Stimulated activated naive CD4-positive, alpha-beta T cell treated with Interleukin-2 at 50 U/mL for 16 hours (primary cell): ENCODE measurements at places on chromosomes 6 and 20.
A peak's percentile ranks its signal among the peaks of the same experiment; 100 is the strongest.

GRCh38 chr6:99979953-99980352, 14.1 kb downstream of the MCHR2 start:
- no peak for DNase-seq

DNA sequence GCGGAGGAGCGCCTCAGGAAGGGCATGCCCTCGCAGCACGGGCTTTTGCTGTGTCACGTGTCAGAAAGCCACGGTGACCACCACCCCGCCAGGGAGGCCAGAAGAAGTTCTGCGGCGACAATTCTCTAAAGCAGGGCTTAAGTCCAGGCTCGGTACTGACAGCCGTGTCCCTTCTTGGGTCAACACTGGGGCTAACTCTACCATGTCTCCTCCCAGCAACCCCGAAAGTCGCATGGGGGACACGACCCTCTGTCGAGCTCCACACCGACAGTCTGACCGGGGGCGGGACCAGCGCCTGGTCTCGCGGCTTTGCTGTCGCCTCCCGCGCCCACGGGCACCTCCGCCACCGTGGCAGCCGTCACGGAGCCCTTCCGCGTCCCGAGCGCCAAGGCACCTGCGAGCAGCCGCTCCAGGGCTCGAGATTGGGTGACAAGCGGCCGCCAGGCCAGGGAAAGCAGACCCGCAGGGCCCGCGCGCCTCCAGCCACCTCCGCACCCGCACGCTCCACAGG, 534 bp downstream of the NANP start:
- DNase-seq = no peak

DNA sequence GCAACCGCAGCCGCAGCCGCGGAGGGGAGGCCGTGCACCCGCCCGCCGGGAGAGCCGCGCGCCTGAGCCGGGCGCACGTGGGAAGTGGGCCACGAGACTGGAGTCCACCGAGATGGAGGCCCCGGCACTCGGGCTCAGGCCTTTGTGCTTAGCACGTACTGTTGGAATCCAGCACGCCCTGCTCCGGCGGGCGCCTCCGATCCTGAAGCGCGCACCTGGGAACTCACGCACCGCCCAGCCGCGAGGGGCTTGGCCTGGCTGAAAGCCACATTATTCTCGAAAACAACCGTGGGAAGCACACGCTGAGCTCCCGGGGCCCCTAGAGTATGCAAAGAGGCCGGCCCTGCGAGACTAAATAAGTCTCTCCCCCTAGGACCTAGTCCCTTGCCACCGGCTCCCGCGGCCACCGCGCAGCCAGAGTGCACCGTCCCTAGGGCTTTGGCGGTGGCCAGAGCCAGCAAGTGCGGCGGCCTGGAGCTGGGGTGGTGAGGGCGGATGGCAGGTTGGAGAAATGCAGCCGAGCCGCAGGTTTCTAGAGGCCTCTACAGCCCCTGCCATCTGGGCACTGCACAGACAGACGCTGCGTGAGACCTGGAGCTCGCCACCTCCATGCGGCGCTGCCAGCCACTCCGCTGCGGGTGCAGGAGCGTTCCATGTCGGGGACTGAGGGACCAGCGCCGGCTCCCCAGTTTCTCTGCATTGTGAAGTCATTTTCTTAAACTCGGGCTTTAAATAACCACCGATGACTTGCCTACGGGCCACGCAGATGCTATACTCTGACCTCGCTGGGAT, 42.0 kb upstream of the LY86 start:
- DNase-seq = no peak

DNA sequence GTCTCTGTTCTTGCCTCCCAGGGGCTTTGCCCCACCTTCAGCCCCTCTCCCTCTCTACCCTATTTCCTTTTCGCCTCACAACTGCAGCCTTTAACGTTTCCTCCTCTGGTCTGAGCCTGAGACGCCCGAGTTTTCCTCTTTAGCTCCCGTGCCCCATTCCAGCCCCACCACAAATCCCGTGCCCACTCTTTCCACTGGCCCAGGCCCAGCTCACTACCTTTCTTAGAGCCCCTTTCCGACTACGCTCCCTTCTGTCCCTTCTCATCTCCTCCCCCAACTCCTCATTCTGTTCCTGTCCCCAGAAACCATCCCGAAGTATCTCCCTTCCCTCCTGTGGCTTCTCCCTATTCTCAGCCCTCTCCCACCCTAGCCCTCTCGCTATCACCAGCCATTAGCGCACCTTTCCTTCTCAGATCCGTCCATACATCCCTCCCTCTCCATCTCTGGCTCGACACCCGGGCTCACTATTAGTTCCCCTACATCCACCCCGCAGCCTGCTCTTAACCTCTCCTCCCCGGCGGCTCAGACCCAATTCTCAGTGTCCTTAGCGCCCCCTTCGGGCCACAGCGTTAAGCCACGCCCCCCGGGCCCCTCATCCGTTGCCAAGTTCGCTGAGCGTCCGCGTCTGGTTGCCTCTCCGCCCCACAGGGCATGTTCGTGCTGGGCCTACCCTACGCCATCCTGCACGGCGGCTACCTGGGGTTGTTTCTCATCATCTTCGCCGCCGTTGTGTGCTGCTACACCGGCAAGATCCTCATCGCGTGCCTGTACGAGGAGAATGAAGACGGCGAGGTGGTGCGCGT, 2.7 kb downstream of the SLC32A1 start:
- DNase-seq = peak; percentile 40

GRCh38 chr20:25237610-25238318, 10.1 kb upstream of the PYGB start:
- DNase-seq = peak; percentile 55

- DNase-seq = no peak
These were observed 64.8 kb downstream of the SLC2A10 start for GRCh38 chr20:46774236-46774635.

DNA sequence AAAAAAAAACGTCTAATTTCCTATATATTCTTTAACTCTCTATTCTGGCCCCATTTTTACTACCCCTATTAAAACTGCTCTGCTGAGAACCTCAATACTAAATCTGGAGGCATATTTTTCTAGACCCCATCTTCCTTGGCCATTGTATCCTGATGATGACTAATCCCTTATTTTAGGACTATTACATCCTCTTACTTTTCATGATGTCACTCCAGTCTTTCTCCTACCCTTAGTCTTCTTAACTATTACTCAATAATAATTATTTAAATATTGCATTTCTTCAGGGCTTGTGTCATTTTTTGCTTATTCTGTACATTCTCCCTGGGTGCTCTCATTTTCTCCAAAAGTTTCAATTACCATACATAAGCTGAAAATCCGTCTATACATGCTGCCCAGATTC, 6.4 kb downstream of the FBXO30 start:
- DNase-seq = no peak

DNA sequence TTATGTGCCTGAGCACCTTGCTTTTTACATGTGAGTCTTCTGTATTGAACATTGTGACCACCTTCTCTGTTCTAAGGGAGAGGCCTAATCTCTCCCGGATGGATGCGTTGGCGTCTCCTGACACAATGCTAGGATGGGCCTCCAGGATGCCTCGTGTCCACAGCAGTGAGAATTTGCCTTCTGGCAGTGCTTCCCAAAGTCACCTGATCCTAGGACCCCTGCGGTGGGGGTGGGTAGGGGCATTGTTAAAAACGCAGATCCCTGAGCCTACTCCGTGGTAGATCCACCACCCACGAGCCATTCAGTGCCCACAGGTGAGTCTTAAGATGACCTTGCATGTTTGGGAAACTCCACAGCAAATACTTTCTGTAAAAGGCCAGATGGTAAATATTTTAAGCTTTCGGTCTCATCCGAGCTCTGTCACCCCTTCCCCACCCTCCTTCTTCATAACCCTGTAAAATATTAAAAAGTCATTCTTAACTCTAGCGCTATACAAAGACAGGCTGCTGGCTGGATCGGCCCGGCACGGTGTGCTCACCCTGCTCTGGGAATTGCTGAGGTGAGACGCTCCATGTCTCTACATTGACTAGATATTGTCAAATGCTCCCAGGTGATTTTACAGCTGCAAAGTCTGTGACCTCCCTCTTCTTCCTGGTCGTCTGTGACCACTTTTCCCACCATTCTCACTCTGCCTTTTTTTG, 106.7 kb upstream of the IYD start:
- no peak for DNase-seq

GRCh38 chr6:167558246-167559177, 233.6 kb downstream of the TTLL2 start:
- DNase-seq = no peak

DNA sequence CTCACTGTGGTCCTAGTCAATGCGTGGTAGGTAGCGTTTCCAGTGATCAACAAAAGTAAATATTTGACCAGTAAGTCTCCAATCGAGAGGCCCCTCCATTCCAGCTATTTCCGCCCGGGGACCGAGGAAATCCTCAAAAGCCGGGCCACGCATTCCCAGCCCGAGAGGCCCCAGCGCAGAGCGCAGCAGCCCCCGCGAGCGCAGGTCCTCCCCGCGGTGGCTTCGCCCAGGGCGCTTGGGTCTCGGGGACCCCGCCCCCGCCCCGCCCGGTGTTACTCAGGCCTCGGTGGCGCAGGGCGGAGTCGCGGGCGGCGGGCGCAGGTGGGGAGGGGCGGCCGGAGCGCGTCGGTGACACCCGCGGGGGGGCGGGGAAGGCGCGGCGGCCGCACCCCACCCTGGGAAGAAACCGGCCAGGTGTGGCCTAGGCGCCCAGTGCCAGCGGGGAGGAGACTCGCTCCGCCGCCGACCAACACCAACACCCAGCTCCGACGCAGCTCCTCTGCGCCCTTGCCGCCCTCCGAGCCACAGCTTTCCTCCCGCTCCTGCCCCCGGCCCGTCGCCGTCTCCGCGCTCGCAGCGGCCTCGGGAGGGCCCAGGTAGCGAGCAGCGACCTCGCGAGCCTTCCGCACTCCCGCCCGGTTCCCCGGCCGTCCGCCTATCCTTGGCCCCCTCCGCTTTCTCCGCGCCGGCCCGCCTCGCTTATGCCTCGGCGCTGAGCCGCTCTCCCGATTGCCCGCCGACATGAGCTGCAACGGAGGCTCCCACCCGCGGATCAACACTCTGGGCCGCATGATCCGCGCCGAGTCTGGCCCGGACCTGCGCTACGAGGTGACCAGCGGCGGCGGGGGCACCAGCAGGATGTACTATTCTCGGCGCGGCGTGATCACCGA, at the start of gene DSP:
DSP (plus strand) TSS at position 497 of the 890 bp plus-strand sequence; CDS start at position 742, 245 bp downstream.
- peak; percentile 15 for DNase-seq

DNA sequence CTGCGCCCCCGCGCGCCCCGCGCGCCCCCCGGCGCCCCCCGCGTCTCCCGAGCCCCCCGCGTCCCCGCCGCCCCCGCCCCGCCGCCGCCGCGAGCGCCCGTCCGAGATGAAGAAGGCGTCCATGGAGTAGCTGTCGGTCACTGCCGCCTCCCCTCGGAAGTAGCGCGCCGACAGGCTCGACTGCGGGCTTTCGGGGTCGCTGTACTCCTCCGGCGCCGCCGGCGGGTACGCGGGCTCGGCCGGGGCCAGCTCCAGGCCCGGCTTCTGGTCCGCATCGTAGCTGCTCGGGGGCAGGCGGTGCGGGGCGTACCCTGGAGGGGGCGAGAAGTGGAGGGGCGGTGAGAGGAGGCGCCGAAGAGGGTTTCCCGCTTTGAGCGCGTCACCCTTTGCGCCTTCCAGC, 11.2 kb upstream of the SRXN1 start:
- no peak for DNase-seq

DNA sequence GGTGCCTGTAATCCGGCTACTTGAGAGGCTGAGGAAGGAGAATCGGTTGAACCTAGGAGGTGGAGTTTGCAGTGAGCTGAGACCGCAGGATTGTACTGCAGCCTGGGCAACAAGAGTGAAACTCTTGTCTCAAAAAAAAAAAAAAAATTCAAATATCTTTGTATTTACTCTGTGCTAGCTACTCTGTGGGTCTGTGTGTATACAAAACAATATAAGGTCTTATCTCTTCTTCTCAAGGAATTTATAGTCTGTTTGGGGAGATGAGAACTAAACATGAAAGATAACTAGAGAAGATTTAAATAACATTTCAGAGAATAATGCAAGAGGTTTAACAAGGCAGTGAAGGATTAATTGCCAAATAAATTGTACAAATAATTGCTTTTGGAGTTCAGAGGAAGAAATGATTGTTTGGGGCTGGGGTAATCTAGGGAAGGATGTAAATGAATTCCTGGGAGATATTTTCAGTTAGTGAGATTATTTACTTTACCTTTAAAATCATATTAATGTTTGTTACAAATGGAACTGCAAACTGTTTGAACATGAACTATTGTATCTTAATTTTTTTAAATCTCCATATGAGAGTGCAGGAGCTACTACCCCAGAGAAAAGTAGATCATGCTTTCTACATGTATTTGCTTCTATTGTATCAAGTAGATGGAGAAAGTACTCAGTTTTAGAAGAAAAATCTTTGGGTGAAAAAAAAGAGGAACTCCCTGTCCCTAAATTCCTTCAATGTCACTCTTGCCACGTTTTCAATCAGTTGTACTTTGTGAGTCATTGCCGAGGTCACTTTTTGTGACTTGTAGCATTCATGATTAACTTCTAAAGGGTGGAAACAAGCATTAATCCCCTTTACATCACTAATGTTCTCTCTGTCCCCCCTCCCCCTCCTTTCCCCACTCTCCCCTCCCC, 39.0 kb downstream of the NCOA3 start:
- DNase-seq = no peak

DNA sequence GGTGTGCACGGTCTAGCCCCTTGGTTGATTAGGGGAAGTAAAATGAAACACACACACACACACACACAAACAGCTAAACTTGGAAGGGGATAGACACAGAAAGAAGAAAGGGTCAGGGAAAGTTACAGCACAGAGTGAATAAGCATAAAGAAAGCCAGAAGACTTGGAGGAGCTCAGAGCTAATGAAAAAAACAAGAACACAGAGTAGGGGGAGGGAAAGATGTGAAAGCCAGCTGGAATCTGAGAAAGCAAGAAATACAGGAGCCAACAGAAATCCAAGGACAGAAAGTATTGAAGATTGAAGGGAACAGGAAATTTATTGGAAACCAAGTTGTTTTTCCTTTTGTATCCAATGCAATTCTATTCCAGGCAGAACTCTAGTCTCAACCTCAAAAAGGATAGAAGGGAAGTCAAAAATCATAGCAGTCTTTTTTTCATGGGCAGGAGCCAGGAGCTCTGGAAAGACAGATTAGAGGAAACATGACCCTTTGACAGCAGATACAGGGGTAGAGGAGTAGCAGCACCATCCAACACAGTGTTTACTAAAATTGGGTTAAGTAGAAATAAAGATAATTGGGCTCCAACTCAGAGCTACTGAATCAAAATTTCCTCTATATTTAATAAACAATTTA, 10.1 kb downstream of the HMGCLL1 start:
- no peak for DNase-seq

DNA sequence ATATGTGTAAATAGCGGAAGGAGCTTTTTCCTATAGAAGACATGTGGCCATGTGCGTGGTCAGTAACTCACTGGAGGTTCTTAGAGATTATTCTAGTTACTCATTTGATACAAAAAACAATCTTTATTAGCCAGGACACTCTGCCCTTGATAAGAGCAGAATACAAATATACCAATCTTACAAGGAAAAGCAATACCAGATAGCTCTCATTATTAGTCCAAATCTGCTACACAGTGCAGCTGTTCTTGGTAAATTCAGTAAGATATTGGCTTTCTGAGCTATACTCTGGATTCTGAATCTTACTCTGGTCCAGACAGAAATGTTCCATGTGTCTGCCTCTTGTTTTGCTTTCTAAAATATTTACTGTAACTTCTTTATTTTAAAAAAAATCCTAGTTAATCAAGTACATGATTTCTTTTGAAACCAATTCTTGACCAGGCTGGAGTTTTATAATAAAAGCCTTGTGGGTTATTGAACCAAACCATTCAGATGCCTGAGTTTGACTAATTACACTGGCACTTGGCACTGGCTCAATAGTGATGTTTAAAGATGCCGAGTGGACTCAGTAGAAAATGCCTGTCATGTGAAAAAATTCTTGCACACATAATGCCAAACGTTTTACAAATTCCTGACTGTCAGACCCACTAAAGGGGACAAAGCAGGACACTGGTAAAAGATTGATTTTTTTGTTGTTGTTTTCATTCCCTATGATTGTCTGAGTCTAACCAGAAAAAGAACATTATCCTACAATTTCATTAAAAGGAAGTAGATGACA, 242.8 kb upstream of the TCF21 start:
- DNase-seq = no peak

GRCh38 chr20:61903575-61904340, 161.9 kb downstream of the TAF4 start:
- no peak for DNase-seq
